ENCODE measurements at places on chromosomes 1 and 21.

DNA sequence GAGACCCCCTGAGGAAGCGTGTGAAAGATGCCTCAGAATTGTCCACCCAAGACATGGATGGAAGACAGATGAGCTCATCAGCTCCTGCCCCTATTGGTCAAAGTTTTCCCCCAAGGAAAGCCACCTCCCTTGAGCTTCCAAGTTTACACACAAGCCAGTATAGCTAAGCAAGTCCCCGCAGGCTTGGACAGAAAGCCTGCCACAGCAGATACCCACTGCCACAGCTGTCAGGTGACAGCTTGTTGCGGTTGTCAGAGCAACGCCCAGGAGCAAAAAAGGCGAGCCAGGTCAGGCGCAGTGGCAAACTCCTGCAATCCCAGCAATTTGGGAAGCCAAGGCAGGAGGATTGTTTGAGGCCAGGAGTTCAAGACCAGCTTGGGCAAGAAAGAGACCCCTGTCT is 60.9 kb upstream of the IFNAR2 start:
- no peak for DNase-seq

GRCh38 chr1:94490556-94490955 is 51.0 kb downstream of the F3 start:
- DNase-seq, result no peak

DNA sequence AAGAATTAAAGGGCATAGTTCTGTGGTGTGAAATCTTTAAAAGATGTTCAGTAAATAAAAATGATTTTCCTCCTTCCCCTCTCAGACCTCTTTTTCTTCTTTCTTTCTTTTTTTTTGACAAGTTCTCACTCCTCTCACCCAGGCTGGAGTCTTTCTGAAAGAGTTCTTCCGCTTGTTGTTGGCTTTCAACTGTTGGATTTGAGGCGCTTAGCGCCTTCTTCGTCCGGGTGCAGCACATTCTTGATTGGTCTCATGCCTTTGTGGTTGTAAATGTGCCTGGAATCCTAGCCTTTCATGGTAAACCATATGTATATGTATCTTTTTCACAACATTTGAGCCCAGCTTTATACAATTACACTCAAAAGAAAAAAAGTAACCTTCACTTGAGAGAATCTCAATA is 980 bp upstream of the METTL18 start:
- peak; percentile 24 for DNase-seq

- DNase-seq, result no peak
These were observed 5.8 kb downstream of the ATP1A2 start for GRCh38 chr1:160121388-160121787.

- no peak for DNase-seq
These were observed 64.4 kb upstream of the TIAM1 start for GRCh38 chr21:31408301-31409088.

DNA sequence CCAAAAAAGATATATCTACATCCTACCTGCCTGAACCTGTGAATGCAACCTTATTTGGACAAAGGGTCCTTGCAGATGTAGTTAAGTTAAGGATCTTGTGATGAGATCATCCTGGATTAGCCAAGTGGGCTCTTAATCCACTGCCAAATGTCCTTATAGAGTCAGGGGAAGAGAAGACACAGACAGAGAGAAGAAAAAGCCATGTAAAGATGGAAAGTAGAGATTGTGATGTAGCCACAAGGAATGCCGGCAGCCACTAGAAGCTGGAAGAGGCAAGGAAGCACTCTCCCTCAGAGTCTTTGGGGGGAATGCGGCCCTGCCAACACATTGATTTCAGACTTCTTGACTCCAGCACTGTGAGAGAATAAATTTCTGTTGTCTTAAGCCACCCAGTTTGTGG is 16.2 kb downstream of the HSD11B1 start:
- no peak for DNase-seq

DNA sequence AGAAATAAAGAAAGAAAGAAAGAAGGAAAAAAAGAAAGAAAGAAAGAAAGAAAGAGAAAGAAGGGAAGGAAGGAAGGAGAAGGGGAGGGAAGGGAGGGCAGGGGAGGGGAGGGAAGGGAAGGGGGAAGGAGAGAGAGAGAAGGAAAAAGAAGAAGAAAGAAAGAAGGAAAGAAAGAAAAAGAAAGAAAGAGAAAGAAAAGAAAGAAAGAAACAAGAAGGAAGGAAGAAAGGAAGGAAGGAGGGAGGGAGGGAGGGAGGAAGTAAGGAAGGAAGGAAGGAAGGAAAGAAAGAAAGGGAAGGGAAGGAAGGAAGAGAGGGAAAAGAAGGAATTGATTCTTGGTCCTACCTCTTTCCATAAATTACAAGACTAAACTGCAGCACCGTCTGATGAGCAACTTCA is 186.1 kb downstream of the URB2 start:
- no peak for DNase-seq

DNA sequence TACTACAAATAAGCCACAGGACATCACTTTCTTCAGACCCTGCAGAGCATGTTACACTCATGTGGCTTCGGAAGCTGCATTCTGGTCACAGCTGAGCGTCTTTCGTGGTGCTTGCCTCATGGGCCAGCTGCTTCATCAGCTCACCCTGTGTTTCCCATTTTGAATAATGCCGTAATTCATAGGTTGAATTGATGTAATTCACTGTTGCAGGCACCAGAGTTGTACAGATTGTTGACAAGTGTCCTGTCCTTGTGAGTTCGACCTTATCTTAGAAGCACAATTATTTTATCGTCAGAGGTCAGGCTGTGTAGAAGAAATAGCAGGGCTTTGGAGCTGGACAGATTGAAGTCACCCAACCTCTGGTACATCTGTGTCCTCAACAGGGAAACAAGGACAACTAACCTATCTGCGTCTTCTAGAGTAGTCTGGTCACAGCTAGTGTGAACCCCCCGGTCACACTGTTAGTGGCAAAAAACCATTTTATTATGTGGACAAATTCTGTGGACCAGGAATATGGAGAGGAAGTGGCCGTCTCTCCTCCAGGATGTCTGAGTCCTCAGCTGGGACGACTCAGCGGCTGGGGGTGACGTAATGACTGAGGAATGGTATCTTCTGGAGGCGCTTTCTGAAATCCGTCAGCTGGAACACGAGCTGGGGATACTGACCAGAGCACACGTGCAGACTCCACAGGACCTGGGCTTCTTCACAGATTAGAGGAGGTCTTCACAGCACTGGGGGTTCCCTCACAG is 17.8 kb downstream of the PKNOX1 start:
- DNase-seq, result peak; percentile 80

DNA sequence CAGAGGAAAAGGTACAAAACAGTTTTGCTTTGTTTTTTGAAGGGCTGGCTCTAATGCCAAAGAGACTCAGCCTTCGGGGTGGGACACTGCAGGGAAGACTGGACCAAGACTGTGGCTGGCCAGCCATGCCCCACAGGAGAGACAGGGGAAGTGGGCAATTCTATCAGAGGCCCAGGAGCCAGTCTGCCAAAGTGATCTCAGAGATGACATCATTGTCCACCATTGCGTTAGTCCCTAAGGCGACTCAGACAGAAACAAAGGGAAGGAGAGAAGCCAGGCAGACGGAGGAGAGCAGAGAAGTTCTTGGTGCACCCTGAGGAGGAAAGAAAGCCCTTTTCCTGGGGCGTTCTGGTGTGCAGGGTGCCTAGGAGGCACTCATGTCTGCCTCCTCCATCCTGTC is 26.4 kb downstream of the OPTC start:
- no peak for DNase-seq

DNA sequence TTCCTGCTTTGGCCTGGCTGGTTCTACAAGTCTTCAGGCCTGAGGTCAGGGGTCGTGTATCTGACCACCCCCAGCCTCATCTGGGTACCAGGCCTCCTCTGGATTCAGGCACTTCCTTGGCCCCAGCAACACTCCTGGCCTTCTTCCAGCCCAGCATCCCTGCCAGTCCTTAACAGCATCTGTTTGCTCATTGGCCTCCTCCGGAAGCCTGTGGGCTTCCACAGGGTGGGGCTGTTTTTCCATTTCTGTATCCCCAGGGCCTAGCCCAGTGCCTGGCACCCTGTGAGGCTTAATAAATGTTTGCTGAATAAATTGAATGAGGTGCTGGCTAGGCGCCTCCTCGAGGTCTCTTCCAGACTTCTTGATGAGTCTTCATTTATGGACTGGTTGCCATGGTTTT is 21.5 kb upstream of the GPR37L1 start:
- DNase-seq, result peak; percentile 35

DNA sequence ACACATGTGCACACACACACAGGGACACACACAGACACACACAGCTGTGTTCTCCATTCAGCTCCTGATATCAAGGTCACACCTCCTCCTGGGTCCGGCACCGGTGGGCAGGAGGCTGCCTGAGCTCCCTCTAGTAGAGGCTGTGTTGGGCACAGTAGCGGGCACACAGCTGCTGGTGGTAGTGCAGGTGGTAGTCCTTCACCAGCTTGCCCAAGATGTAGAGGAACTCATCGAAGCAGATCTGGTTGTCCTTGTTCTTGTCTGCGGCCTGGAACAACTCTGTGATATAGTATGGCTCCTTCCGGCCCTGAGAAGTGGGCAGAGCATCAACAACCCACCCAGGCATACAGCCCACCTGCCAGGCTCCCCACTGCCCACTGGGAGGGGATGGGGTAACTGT is 5.6 kb upstream of the S100A8 start:
- DNase-seq, result no peak

DNA sequence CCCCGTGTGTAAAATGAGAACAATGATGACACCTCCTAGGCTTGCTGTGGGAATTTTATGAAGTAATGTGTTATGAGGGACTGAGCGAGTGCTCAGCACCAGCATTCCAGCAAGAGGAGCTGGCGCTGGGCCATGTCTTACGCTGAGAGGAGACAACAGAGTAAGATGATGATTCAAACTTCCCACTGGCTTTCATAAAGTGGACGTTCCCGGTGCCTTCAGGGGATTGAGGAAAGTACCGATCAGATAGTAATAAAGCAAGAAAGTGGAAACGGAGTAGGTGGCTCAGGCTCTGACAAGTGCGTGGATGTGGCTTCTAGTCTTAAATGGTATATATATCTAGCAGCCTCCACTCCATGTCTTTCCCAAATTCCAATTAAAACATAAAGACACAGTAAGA is 23.8 kb downstream of the EPHA10 start:
- no peak for DNase-seq

DNA sequence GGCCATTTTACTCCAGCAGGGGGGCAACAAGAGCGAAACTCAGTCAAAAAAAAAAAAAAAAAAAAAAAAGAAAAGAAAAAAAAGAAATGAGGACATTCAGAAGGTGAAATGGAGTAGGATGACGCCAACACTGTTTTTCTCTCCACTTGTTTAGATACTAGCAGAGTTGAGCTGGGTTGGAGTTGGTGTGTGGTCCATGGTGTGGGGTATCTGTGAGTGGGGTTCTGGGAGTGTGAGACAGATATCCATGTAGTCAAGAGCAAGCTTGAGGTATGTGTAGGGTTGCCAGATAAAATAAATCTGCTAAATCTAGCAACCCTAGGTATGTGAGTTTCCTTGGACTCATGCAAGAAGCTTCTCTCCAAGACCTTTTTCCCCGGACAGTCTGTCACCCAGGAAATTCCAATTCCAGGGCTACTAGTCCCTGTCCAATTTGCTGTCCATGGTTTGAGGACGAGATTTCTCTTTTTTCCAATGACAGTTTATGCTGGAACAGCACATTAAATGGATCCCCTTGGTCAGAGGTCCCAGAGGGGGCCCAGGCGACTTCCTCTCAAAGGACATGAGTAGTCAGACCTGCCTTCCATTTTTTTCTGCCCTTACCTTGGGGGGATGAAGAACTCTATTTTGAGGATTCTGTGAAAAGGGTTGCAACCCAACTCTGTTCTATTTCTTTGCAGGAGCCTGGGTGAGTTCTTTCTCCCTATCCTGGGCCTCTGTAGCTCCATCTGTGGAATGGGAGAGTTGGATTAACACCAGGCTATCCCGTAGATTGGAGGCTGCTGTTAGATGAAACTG is 2.1 kb upstream of the FOXD2 start:
- DNase-seq, result no peak

DNA sequence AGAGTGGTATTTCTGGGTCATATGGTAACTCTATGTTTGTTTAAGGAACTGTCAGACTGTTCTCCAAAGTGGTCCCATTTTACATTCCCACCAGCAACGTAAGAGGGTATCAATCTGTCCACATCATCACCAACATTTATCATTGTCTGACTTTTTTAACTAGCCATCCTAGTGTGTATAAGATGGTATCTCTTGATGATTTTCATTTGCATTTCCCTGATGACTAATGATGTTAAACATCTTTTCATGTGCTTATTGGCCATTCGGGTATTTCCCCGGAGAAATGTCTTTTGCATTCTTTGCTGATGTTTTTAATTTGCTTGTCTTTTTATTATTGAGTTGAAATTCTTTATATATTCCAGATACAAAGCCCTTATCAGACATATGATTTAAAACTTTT is 370.1 kb upstream of the NR5A2 start:
- no peak for DNase-seq

- DNase-seq, result peak; percentile 79
These were observed 26.1 kb downstream of the ZP4 start for GRCh38 chr1:237864338-237865244.

GRCh38 chr1:40155910-40156309 is 5.3 kb upstream of the RLF start:
- no peak for DNase-seq

DNA sequence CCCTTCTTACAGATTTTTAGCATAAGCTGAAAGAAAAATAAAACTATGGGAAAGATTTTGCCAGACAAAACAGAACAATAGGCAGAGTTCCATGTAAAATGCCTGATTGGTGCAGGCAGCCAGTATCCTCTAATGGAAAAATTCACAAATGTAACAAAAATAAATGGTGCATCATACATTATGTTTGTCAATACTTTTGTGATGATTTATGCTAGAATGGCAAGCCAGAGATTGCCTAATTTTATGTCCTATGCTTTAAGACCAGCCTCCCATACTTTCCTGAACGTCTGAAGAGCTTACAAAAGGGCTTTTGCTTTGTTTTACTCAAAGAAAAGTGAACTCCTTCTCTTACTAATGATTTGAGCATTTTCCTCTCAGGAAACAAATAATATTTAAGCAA is 81.5 kb upstream of the KCNJ15 start:
- no peak for DNase-seq

GRCh38 chr1:46527474-46528296 is 23.8 kb downstream of the KNCN start:
- DNase-seq, result peak; percentile 91

GRCh38 chr1:22208268-22208972 is 65.5 kb upstream of the WNT4 start:
- peak; percentile 58 for DNase-seq

DNA sequence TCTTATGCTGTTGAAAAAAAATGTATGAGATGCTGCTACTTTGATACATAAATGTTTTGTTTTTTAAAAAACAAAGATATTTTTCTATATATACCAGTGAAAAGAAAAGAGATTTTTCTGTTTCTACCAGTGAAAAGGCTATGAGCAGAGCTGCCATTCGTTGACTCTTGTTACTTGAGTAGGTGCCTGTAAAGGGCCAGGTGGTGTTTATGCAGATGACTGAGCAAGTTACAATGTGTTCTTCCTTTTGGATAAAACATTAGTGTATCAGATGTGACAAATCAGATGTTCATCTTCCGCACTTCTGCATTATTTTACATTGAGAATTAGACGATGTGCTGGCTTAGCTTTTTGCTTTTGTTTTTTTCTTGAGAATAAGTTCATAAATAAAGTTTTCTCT is 45.4 kb downstream of the BARHL2 start:
- no peak for DNase-seq
